Stimulated activated CD8-positive, alpha-beta memory T cell treated with anti-CD3 and anti-CD28 coated beads, Interleukin-7, amount 100 ng/mL, for 48 hours (primary cell): ENCODE measurements at places on chromosomes 2 and 18.
A peak's percentile ranks its signal among the peaks of the same experiment; 100 is the strongest.

DNA sequence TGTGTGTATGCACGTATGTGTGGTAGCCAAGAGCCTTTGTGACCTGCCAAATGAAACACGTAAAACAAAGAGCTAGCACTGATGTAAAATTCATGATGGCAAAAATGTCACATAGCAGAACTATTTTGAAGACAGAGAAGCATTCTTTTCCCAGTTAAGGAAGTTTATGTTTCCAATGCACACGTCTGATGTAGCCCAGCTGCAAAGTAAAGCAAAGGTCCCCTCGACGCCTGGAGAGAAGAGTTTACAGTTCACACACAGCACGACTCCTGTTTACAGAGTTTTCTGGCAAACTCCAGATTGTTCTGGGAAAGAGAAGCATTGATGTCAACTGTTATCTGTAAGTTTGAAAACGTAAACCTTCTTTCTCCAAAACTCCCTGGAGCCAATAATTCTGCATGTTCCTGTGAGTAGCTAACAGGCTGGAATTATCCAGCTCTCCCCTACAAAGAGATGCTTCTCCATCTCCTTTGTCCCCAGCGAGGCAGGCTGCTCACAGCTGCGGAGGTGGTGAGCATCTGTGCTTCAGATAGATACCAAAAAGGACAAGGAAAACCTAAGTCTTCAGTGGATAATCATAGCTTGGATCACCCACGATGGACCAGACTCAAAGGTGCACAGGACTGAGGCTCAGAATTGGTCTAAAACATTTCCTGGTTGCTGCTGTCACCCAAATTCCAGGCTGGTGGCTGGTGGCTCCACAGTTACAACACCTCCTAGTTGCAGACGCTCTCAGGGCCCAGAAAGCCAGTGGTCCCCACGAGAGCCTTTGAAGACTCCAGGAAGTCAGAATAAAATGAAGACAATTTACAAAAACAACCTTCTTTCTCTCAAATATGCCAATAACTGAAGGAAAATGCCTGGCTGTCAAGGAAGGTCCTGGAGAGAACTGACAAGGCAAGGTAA lies 87.4 kb downstream of the COL6A3 start:
- DNase-seq = no peak

DNA sequence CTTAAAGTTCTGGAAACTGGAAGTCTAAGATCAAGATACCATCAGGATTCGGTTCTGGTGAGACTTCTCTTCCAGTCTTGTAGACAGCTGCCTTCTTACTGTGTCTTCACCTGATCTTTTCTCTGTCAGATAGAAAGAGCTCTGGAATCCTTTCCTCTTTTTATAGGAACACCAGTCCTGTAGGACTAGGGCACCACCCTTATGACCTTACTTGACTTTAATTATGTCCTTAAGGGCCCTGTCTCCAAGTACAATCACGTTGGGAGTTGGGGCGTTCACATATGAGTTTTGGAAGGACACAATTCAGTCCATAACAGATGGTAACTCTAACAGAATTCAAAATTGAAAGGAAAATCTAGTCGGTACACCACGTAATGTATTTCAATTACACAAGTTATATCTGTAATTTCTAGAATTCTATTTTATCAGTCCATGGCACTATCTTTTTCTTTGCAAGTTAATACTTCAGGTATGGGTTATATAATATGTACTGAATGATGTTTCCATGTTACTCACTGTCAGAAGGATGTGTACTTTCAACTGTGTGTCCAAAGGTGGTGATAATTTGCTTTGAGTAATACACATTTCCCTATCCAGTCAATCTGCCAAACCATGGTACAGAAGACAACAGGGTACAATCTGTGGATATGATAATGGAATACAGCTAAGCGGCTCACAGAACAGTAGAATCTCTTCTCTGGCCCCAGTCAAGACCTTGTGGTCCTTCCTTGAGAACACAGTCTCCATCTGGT lies 1.2 kb upstream of the SCYGR5 start:
- no peak for DNase-seq

- DNase-seq = no peak
These were observed 53.7 kb upstream of the PARD3B start for GRCh38 chr2:204491528-204491927.

DNA sequence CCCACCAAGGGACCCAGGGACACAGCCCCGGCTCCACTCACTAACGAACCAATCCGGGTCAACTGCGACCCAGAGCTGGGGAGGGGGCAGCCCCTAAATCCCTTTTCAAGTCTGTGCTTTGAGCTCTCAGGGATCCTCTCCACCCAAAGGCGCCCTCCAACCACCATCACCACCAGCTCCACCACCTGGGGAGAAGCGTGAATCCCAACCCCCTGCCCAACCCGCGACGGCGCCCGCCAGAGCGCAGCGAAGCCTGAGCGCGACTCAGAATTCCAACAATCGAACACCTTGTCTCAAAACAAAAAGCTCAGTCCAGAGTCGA lies 497 bp downstream of the DSC3 start:
- DNase-seq = no peak

DNA sequence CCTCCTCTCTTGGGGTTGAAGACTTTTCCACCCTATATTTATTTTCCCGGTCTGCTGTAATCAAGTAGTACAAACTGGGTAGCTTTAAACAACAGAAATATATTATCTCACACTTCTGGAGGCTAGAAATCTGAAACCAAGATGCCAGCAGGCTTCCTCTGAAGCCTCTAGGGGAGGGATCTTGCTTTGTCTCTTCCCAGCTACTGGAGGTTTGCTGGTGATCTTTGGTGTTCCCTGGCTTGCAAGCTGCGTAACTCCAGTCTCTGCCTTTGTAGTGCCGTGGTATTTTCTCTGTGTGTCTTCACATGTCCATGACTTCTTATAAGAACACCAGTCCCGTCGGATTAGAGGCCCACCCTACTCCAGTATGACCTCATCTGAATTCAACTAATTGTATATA lies 44.4 kb downstream of the MYO3B start:
- DNase-seq = no peak

DNA sequence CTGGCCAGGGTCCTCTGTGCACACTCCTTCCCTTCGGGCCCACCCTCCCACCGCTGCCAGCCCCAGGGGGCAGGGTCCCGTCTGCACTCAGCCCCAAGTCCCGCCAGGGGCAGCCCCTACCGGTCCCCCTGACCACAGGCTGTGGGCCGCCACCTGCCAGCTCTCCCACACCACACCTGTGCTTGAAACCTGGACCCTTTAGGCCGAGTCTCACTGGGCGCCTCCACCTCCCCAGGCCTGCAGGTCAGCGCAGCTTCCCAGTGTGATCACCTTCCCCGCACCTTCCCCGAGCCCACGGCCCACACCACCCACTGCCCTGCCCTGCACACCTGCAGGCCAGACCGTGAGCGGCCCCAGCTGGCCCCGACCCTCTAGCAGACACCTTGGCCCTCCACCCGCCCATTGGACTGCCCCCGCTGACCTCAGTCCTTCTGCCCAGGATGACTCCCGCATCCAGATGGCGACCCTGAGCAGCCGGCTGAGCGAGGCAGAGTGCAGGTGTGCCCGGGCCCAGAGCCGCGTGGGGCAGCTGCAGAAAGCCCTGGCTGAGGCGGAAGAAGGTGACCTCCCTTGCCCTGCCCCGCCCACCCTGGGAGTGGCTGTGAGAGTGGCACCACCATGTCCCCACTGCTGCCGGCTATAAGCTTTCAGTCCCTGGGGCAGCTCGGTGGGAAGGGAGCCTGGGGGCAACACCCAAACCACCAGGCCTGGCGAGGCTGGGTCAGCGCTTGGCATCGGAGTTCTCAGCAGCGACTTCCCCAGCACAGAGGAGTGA lies 31.3 kb upstream of the SNED1 start:
- no peak for DNase-seq

GRCh38 chr2:132873738-132874137 lies 203.7 kb upstream of the LYPD1 start:
- DNase-seq = no peak

DNA sequence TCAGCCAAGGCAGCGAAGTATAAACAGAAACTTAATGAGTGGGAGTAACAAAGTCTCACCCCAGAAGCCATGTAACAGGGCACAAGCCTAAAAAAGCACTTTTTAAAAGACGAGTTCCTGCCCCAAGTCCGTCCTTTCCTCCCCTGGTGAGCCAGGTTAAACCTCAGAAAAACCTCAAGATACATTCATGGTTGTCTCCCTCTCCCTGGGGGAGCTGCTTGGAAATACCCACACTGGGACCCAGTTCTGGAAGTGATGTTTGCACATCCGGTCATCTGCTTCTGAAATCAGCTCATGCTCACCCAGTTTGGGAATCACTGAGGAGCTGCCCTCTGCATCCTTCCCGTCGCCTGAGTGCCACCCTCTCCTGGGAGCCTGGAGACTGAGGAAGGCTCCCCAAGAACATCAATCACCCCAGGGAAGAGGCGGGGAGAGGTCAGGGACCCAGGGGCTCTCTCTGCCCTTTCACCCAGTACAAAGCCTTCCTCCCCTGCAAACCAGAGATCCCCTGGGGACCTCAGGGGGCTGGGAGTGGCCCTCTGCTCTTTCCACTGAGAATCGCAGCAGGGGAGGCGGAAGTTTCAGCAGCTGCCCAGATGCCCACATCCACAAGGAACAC lies 150.6 kb upstream of the AGAP1 start:
- DNase-seq = no peak

GRCh38 chr2:234308073-234308812 lies 188.6 kb downstream of the ARL4C start:
- no peak for DNase-seq

DNA sequence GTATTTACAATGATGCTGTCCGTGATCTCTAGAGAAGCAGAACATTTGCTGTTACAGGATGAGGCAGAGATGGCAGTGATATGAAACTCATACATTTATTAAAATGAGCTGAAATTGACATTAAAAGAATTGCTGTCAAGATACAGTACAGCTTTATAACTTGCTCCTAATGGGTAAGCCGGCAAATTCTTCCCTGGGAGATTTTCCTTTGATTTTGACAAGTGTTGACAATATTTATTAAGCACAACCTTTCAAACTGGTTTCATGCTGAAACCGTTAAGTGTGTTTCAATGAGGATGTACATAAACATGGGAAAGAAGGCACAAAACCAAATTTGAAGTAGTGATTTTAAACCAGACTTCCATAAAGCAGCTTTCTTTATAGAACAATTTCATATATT lies 45.5 kb downstream of the SPHKAP start:
- no peak for DNase-seq

GRCh38 chr2:191933307-191934105 lies 86.6 kb upstream of the CAVIN2 start:
- no peak for DNase-seq

DNA sequence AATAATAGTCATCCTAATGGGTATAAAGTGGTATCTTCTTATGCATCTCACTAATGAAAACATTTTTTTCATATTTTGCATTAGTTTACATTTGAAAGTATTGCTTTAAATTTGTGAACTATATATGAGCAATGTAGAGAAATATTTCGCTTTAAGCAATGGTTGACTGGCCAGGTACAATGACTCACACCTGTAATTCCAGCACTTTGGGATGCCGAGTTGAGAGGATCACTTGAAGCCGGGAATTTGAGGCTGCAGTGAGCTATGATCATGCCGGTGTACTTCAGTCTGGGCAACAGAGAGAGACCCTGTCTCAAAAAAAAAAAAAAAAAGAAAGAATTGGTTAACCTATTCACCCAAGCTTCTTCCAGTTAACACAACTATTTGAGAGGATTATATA lies 15.1 kb downstream of the ZCCHC2 start:
- no peak for DNase-seq

GRCh38 chr2:96485751-96486651 lies 19.2 kb downstream of the NEURL3 start:
- DNase-seq = peak; percentile 63

GRCh38 chr2:220465700-220466099 lies 838.3 kb downstream of the SLC4A3 start:
- DNase-seq = no peak

DNA sequence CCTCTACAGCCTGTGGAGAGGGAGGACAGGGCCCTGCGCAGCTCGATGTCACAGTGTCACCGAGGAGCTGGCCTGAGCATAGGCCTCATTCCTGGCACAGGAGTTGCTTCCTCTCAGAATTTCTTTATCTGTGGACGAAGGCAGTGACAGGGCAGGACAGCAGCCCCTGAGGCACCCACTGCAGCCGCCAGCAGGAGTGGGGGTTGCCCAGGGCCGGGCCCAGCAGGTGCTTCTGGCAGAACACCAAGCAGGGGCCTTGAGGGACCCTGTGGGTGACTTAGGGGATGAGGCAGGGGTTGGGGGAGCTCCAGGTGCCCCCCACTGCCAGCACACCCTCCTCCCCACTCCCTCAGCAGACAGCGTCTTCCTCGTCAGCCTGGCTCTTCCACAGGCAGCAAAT lies 290.0 kb downstream of the PHLPP1 start:
- no peak for DNase-seq

DNA sequence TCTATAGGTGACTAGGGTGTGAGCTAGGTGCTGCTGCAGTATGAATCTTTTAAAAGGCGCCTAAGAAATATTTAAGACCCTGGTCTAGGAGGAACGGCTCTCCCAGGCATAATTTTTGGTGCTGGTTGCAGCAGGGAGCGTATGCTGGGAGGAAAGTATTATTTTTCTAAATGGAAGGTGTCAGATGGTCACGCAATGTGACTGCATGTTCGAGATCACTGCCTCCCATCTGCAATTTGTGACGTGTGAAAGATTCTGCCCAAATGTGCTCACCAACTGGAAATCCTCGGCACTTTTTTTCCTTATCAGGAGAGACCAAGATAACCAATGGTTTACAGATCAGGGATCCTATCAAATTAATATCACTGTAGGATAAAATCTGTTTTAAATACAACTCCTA lies 95.6 kb upstream of the KLHL14 start:
- DNase-seq = no peak

DNA sequence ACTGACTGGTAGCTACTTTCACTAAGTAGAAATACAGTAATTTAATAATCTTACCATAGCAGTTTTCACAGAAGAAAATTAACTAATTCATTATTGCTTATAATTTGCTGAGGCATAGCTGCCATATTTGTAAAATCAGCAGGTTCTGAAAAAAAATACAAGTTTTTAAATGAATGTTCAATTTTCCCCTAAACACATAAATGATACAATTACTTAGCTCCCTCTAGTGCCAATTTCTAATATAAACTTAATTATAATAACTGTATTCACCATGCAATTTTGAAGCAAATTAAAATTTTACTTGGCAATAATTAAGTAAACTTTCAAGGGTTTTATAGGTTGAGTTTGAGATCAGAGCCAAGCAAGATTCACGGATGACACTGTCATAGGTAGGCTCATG lies 1321.6 kb upstream of the ACVR2A start:
- no peak for DNase-seq

DNA sequence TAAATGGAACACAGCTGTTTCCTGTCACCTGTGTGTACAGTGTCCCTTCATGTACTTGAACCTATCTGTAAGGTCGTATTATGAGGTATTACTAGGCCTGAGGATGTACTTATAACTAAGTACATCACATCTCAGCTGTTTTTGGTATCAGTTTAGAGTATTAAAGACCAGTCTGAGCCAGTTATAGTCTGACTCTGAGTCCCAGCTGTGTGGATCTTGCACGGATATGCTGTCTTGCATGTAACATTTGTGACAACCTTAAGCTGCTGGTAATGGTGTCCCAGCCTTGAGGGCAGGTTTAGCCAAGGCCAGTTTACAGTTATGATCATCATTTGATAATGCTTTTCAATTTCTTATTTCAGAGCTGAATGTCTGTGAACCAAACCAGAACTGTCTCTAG lies 496.3 kb downstream of the SLC4A3 start:
- no peak for DNase-seq

- no peak for DNase-seq
These were observed 190.2 kb upstream of the APCDD1 start for GRCh38 chr18:10264260-10264659.
